ENCODE measurements at places on chromosomes 7 and 10.

GRCh38 chr7:117119192-117119924, 166.1 kb downstream of the ST7 start:
- DNase-seq: peak; percentile 51

DNA sequence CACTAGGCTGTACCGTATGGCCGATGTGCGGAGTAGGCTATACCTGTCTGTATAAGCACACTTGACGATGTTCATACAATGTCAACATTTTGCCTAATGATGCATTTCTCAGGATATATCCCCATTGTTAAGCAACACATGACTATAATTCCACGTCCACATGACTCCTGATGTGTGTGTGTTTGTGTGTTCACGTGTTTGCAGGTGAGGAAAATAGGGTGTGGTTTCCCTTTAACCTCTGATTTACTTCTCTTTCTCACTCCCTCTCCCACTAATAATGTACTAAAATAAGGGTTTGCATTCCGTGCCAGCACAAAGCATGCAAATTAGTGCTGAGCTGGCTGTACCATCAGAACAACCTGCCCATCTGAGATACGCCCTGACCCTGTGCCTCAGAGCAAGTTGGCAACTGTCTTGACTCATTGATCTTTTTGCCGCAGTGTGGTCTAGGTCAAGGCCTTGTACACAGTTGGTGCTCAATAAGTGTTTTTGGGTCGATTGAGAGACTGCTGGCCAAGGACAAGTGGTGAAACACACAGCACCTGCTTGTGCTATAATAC, 64.6 kb upstream of the DOCK1 start:
- no peak for DNase-seq

GRCh38 chr10:6123532-6123931, 34.7 kb downstream of the RBM17 start:
- DNase-seq: no peak

GRCh38 chr10:32232378-32232777, 114.6 kb downstream of the EPC1 start:
- DNase-seq: no peak

- DNase-seq: peak; percentile 21
Observed at GRCh38 chr10:124091646-124092249, 1.6 kb downstream of the CHST15 start.

DNA sequence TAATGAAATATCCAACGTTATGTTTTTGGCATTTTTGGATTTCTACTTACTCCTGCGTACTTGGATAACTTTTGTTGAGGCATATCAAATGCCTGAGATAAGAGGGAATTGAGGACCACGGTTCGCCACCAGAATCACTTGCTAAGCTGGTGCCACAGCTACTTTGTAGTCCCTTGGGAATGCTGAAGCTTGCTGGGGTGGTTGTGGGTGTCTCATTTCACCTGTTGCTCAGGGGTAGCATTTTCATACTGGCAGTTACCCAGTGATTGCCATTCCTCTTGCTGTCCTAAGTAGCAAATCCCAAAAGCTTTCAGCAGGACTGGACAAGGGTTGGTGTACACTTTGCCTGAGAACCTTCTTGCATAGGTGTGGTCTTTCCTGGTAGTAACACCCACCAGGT, 75.2 kb downstream of the CREB5 start:
- no peak for DNase-seq

DNA sequence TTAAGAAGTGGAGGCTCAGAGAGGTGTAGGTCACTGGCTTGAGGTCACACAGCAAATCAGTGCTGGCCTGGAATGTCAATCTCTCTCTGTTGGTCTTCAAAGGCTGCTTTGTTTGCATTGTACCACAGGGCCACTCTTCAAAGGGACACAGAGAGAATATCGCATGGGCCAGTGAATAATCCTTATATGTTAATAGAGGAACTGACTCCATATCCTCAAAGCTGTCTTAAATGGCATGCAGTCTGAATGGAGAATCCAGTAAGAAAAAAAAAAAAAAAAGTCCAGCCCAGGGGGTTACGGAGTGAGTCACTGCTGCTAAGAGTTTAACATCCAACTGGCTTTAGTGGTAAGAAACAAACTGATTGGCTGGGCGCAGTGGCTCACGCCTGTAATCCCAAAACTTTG, 54.1 kb downstream of the NRAP start:
- DNase-seq: no peak

DNA sequence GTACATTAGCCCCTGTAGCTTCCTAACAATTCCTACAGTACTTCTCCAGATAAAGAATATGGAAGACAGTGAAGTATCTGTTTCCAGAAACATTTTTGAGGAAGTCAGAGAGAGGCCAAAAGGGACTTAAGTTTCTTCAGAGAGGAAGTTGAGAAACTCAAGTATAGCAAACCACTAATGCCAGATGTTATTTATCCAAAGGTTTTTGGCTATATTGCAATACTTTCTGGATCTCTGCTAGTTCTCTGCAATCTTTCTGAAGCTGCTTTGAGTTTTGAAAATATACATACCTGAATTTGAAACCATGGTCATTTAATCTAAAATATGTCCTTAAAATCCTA, 64.7 kb downstream of the BICC1 start:
- DNase-seq: no peak

- no peak for DNase-seq
Observed at GRCh38 chr10:129524936-129525335, 57.9 kb downstream of the MGMT start.

DNA sequence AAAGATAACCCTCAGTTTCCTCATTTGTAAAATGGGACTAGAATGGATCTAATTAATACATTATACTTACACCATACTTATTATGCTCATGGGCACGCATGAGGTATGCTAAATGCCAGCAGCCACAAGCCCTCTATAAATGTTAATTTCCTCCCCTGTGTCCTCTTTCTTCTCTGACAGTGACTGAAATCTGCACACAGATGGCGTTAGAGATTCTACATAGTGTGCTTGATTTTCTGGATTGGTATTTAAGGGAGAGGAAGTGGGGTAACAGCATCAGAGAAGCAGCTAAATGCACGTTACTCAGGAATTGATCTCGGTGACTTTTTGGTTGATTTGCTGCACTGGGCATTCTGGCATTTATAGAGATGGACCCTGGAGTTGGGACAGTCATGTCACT, 568.5 kb downstream of the CALN1 start:
- DNase-seq: no peak

- DNase-seq: peak; percentile 18
Observed at GRCh38 chr7:388961-389701, 99.2 kb downstream of the FOXL3 start.

- no peak for DNase-seq
Observed at GRCh38 chr10:24744946-24745345, 21.3 kb upstream of the ARHGAP21 start.

GRCh38 chr7:121519548-121520521, 123.7 kb upstream of the FAM3C start:
- DNase-seq: no peak

GRCh38 chr10:11522821-11523245, 88.6 kb downstream of the USP6NL start:
- no peak for DNase-seq

- DNase-seq: peak; percentile 68
Observed at GRCh38 chr7:74174606-74175082, 488 bp downstream of the EIF4H start.

- DNase-seq: no peak
Observed at GRCh38 chr7:10222976-10223375, 750.7 kb upstream of the PHF14 start.

Data from D341Med (cell line).